Activated T-helper 1 cell treated with anti-CD3 and anti-CD28 coated beads, Interleukin-2, amount 50 U/mL, for 16 hours (primary cell): ENCODE measurements at places on chromosomes 2 and 18.

- DNase-seq, result no peak
Measured at GRCh38 chr2:166017208-166017607, 63.6 kb upstream of the TTC21B start.

DNA sequence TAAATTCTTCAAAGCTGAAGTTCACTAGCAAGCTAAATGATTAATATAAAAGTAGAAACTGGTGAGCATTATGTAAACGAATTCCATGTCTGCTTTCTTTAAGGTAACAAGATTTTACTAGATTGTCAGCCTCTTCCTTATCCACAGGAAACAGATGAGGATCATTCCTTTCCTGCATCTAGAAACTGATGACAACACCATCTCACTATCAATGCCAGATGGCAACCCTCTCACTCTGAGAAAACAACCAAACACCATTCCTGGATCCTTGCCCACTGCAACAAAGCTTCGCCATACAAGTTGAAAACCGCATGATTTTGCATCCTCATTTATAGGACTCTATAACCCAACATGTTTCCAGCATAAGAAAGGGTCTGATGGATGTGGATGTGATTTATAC lies 122.9 kb downstream of the ZNF521 start:
- DNase-seq, result no peak

DNA sequence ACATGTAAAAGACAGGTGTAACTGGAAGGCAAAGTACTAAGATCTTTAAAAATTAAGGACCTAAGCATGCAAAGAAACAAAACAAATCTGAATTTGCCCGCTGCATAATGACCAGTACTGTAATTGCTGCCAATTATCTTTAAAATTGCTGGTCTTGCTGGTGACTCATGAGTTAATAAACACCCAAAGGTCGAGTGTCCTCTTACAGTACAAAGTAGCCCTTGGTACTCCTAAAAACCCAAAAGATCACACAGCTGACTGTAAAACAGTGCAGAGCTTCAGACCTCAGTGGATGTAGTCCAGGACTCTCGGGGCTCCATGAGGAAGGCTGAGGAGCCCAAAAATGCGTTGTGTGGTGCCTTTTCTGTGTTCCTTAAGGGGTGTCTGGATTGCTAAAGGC lies 308.7 kb downstream of the CNTNAP5 start:
- no peak for DNase-seq

DNA sequence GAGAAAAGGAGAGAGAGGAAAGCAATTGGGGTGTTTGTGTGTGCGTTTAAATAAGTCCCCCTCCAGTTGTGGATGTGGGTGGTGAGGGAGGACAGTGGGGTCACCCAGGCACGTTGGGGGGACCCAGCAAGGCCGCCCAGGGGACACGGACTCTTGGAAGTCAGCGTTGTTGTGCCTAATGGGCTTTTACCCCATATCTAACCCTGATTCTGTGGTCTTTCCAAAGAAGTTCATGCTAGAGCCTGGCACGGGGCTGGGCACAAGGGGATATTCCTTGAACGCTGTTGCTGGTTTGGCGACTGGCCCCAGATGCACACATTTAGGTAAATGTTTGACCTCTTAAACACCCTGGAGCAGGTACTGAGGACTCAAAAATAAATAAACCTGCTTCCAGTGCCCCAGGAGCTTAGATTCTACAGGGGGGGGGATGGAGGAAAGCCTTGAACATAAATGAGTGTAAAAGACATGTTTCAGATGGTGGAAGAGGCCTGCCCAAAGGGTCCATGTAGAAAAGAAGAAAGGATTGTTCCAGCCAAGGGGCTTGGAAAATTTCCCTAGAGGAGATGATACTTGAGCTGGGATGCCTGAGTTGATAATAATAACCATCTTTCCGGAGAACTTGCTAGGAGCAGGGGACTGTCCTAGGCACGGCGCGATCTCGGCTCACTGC lies 97.7 kb upstream of the SIX3 start:
- no peak for DNase-seq

- no peak for DNase-seq
Measured at GRCh38 chr2:216064014-216064630, 17.5 kb downstream of the PECR start.

DNA sequence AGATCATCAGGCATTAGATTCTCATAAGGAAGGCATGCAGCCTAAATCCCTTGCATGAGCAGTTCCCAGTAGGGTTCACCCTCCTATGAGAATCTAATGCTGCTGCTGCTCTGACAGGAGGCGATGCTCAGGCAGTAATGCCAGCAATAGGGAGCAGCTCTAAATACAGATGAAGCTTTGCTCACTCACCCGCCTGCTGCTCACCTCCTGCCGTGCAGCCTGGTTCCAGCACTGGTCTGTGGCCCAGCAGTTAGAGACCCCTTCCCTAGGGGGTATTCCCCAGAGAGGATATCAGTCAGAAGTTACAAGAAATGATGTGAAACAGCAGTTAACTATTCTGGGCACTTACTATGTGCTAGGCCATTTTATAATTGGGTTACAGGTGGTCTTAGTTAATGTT lies 226.0 kb downstream of the KCNJ3 start:
- no peak for DNase-seq

GRCh38 chr18:7735196-7735595 lies 168.1 kb downstream of the PTPRM start:
- DNase-seq, result no peak

- DNase-seq, result no peak
Measured at GRCh38 chr2:151217343-151217742, 44.3 kb downstream of the RBM43 start.

DNA sequence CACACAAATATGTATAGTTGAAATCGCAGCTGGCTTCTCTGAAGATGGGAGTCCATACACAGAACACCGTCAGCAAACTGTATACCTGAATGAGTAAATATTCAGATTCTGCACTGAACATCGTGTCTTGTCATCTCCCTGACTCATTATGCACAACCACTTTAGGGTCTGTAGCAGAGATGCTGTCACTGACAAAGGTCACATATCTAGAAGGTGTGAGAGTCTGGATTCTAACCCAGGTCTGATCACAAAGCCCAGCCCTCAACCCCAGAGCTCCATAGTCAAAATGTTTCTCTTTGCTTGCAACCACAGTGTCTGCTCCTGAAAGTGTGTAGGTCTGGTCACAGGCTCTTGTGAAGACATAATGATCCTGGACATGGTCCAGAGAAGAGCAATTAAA lies 78.3 kb upstream of the PAX8 start:
- no peak for DNase-seq

- no peak for DNase-seq
Measured at GRCh38 chr2:3876221-3876620, 172.8 kb downstream of the DCDC2C start.

DNA sequence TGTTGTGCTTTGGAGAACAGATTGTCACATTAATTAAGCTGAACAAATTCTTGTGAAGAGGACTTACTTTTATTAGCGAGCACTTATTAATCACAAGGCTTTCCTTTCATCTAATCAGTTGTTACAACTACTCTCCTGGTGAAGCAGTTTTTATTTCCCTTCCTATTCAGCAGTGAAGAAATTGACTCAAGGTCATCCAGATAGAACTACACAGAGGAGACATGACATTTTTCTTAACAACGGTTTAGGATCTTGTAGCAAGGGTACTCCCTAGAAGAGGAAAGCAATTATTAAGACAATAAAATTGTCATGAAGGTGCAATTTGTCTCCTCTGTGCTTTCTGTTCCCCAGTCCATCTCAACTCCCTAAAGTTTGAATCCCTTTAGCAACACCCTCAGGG lies 61.3 kb downstream of the POLE4 start:
- no peak for DNase-seq

DNA sequence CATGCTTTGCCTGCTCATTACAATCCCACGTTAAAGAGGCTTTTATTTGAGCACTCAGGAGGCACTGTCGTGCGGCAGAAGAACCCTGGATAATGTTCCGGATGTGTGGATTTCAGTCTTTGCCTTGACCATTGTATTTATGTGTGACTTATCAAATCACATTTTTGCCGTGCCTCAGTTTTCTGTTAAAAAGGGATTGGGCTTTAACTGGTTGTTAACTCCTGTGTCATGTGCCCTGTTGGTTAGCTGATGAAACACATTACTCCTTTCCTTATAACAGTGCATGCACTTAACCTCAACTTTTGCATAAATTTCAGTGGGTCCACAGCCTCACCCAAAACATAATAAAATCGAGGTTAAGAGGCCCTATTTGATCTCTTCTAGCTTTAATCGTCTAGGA lies 52.7 kb downstream of the NAB1 start:
- no peak for DNase-seq

DNA sequence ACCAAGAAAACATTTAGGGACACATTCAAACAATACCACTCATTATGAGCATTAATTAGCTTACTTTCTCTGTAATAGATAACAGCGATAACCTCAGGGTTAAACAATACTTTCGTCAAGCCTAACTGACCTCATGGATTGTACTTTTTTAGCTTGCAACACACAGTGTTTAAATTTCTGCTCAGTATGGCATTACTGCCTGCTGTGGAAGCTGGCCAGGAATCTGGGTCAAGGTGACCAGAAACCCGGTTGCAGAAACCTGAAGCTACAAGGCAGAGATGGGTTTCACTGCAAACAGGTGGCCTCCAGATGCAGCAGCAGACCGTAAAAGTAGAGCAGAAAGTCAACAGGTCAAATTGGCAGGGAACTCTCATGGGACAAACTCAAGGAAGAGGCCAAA lies 123.8 kb upstream of the FHL2 start:
- no peak for DNase-seq

DNA sequence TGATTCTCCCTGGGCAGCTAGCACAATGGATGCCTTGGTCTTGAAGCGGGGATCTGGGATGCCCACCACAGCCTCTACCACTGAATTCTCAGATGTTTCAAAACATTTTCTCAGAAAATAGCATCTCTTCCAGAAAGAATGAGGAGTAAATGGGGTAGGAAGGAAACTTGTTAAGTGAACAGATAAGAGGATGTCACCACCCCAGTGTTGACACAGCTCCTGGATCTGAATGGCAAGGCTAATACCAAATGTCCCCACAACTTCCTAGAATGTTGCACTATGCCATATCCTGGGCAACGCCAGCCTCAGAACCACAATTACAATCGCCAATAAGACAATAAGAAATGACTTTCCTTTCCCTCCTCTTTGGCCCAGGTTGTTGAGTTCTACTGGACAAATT lies 177.2 kb downstream of the BCL11A start:
- DNase-seq, result no peak

DNA sequence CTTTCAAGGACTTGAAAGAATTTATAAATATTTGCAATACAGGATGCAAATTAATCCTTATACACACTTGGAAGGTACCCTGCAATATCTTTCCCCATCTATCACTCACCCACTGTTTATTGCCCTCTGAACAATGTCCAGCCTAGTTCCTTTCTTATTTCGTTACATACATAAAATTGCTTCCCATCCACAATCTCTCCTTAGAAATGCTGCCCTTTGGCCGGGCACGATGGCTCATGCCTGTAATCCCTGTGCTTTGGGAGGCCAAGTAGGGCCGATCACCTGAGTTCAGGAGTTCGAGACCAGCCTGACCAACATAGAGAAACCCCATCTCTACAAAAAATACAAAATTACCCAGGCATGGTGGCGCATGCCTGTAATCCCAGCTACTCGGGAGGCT lies 41.2 kb upstream of the ATP8B1 start:
- no peak for DNase-seq

DNA sequence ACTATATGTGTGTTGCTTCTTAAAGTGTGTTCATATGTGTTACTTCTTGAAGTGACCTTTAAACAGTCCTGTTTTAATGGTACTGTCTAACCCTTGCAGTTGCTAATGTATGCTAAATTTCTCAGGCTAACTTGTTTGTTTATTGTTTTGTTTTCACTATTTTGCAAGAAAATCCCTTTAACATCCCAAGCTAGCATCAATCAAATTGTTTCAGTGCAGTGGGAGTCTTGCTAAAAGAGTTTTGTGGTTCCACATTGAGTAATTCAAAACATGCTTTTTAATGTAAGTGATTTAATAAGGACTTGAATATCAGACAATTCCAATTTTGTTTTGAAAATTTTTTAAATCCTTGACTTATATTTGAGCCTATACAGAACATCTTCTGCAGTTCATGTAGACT lies 3.6 kb downstream of the SH3RF3 start:
- DNase-seq, result no peak

DNA sequence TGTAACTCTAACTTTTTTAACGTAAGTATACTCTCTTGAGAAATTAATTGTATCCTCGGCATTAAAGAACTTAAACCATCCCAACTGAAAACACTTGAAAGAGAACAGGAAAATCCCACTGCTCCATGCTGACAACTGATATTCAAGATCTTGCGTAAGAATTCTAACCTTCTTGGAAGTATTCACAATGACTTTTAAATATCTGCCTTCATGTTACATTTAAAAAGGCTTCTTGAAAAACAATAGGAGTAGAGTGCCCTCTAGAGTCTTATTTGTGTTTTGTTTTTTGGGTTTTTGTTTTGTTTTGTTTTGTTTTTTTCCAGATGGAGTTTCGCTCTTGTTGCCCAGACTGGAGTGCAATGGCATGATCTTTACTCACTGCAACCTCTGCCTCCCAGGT lies 65.4 kb upstream of the DNAJC10 start:
- DNase-seq, result no peak

GRCh38 chr2:156349161-156349560 lies 16.6 kb upstream of the NR4A2 start:
- no peak for DNase-seq

DNA sequence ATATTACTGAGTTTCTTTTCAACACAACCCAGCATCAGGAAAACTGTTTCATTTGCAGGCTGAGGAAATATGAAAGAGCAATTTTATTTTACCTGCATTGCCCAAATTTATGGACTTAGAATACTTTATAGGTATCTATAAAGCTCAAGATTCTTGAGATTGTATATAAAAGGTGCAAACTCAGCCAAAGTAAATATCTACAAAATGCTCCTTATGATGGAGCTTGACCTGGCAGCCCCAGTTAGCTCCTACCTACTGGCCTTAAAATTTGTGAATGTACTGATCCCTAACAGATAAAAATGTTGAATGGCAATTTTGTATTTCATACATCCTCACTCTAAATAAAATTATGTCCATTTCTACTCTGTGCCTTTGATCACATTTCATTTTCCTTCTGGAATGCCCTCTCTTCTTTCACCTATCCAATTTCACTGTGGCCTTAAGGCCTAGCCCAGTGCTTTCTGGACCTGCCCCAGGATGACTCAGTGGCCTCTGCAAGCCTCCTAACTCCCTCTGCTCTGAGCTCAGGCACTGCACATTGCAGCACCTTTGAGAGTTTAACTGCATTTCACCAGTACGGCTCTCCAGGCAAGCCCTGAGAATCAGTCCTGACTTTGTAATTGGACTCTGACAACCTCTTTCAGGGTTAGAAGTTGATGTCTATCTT lies 125.9 kb downstream of the ANTXR1 start:
- DNase-seq, result no peak

GRCh38 chr2:98634406-98635092 lies 26.2 kb downstream of the UNC50 start:
- no peak for DNase-seq

DNA sequence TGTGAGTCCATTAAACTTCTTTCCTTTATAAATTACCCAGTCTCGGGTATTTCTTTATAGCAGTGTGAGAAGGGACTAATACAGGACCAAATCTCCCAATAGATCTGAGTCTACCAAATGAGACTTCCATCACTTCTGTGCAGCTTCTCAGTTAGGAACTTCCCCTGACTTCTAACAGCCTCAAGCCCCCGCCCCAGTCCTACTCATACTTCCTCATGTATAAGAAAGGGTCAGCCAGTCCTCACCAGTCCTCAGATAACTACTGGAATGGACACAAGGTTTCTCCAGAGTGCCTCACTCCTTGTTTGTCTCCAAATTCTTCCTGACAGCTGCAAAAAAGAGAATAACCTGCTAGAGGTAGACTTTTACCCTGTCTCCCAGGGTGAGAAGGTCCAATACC lies 19.5 kb downstream of the TTC32 start:
- no peak for DNase-seq
